ENCODE measurements at places on chromosomes 6 and 20.

DNA sequence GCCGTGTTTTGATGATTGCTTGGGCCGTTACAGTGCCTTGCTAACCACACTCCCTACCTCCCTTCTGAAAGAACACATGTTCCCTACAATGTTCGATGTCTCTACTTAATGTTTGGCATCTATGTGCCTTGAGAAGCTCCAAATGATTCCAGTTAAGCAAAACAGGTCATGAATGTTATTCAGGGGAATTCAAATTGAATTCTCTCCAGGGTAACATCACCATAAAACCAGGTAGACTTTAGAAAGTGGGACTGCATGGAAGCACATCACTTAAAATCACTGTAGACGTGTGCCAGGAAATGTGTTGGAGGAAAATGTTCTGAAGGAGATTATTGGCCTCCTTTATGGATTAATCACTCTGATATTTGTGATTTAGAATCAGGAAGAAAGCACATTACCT, 128.1 kb downstream of the ADAT2 start:
- no peak for DNase-seq

GRCh38 chr6:148324297-148324985, 18.2 kb upstream of the SASH1 start:
- no peak for DNase-seq

DNA sequence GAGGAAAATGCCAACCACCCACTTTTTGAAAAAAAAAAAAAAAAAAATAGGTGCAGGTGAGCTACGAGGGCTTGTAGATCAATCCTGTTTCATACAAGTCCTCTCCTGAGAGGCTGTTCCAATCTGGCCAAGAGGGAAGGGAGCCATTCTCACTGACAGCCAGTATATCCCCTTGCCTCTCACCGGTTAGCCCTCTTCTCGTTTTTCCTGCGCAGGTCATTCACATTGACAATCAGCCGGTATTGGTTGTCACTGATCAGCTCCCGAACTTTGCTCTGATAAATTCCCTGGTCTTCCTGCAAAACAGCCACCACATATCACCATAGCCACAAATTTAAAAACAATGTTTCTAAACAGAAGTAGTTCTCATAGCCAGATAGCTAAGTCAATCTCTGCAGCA, 1.4 kb downstream of the MCM3 start:
- no peak for DNase-seq

- DNase-seq = no peak
Measured at GRCh38 chr20:25257130-25257529, 9.2 kb downstream of the PYGB start.

DNA sequence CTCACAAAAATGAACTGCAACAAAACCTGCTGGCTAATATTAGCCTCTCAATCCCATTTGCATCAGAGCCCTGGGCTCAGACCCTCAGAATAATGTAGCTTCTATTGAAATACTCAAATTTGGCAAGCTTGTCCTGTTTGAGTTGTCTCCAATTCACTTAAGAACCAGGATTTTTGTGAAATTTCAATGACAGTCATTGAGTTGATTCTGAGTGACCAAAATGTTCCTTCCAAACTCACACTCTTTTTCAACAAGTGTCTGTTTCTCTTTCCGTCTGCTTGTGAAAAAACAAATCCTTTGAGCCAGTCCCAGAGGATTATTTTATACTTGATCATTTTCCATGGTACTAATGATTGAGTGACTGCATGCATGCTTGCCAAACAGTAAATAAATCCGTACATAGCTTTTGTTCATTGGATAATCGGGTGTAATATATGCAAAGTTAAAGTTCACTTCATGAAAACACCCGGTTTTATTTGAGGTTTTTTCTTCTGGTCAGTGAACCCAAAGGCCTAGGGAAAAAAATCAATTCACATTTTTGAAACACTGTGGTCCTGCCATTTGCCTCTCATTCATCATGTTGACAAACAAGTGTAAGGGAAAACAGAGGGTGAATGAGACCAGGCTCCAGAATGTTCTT, 16.4 kb upstream of the SLC22A2 start:
- DNase-seq = no peak

DNA sequence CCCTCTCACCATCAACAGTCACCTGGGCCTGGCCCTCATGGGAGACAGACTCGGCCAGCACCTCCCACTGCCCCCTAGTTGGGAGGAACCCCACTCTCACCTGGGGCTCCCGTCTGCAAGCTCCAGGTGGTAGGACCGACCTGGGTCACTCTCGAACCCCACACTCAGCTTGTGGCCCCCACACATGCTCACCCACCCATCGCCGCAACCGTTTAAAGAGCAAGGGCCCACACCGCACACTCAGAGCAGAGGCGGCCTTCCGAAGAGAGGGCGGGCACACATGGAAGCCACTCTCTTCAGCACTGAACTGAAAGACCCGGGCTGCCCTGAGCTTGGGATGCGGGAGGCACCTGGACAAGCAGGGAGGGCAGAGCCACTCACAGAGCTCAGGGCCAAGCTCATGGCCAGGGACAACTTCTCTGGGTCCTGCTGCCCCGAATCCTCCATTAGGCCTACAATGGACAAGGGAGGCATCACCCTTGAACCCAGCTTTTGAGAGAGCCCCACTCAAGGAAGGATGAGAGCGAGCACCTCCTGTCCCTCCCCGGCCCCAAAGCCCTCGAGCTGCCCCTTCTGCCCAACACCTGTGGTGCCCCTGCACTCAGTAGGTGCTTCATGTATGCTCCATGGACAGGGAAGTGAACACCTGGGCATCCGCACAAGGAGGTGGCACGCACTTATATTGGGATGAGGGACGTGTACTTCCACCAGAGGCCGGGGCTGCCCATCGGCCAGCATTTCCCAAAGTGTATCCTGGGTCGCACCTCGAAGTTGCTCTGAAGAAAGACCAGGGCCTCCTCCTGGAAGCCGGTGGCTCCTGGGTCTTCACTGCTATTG, 50.4 kb downstream of the YTHDF1 start:
- no peak for DNase-seq

GRCh38 chr20:53069132-53069531, 97.0 kb downstream of the TSHZ2 start:
- no peak for DNase-seq

- DNase-seq = no peak
Measured at GRCh38 chr20:50335105-50335504, 144.5 kb downstream of the CEBPB start.

DNA sequence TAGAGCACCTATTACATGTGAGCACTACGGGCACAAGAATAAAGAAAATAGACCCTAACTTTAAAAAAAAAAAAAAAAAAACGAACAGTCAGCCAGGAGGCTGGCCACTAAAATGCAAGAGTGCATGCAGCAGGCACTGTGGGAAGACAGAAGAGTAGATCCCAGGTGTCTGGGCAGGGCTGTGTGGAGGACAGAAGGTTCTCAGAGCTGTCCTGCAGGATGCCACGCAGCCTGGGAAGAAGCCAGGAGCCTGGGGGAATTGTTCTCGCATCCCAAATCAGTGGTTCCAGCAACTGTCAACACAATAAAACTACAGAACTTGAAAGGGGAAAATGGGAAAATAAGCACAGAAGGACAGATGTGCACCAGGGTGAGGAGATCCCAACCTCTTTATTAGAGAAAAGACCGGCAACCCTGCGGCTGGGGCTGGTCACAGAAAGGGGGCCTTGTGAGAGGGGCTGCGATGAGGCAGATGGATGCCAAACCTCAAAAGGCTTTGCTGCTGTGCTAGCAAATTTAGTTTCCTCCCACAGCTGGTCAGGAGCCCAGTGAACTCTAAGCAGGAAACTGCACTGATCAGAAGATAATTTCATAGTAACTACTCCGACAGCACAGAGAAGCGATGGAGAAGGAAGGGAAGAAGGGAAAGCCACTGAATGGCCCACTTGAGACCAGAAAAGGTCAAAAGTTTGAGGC, 30.9 kb downstream of the MAP3K5 start:
- no peak for DNase-seq

DNA sequence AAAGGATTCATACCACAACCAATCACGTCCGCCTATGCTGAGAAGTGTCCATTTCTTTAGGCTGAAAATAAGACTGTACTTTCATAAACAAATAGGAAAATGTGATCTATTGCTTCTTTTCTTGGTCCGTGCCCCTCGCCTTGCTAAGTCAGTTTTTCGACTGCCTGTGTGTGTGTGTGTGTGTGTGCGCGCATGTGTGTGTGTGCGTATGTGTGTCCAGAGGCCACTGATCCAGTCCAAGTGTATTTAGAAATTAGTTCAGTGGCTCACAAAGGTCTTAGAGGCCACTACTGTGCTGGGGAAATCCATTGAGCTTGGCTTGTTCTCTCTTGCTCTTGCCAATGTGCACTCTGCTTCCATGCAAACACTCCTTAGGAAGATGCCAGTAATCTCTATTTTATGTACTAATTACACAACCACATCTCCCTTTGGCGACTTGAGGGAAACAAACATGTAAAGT, 50.5 kb downstream of the SLC22A23 start:
- DNase-seq = no peak

GRCh38 chr6:109738667-109739066, 47.6 kb downstream of the FIG4 start:
- DNase-seq = no peak

DNA sequence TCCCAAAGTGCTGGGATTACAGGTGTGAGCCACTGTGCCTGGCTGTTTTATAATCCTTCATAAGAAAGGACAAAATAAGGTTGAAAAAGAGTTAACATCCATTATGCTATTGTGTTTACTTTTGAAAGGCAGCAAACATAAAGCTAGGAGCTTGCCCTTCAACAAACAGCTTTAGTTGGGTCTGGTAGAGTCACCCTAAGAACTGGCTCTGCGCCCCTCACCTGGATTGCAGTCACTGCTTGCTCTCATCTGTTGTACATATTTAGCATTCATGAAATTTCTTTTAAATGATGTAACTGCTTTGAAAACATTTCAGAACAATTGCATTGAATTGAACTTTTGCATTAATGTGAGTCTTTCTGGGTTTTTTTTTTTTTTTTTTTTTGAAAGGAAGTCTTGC, 38.9 kb downstream of the JARID2 start:
- DNase-seq = no peak

DNA sequence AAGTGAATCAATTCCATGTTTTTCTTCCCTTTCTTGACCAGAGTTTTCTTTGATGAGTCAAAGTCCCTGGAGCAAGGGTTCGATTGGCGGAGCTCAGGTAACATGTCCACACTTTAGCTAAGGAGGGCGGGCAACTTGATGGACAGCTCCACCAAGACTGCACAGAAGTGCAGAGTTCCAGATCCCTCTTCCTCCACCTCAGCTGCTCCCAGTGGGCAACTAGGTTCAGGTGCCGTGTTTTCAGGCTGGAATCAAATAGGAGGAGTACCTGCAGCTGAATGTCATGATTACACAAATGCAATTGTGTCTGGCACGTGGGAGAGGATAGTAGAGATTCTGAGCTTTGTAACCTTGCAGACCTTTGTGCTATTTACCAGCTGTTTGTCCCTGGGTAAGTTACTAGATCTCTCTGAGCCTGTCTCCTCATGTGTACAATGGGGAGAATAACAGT, 1.9 kb upstream of the ELMO2 start:
- no peak for DNase-seq

DNA sequence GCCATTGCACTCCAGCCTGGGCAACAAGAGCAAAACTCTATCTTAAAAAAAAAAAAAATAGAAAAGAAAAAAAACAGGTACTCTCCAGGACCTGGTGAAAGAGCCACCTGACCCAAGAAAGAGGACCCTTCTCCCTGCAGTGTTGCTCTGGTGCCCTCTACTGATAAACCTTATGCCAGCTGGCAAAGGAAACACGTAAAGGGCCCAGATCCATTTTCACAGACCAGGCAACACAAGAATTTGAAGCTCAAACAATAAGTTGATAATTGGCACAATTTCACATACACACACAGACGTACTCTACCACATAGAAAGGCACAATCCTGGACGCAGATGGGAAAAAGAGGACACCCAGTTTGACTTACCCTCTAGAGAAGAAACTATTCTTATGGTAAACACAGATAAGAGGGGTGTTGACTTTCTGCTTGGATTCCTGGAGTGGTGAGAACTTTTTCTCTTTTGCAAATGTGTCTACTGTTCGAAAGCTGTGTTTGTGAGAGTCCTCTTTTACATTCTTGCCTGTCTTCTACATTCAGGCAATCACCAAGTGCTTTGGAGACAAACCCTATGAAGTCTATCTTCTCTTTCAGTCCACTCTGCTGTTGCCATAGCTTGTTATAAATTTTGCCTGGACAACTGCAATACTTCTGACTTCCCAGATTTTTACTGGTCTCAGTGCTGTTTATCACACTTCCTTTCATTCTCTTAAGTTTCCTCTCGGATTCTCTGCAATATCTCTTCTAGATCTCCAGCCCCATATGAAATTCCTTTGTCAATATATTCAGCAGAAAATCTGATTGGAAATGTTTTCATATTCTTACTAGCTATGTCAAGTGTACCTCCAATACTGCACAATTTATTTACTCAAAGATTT, 6.4 kb upstream of the SNRPB start:
- no peak for DNase-seq

DNA sequence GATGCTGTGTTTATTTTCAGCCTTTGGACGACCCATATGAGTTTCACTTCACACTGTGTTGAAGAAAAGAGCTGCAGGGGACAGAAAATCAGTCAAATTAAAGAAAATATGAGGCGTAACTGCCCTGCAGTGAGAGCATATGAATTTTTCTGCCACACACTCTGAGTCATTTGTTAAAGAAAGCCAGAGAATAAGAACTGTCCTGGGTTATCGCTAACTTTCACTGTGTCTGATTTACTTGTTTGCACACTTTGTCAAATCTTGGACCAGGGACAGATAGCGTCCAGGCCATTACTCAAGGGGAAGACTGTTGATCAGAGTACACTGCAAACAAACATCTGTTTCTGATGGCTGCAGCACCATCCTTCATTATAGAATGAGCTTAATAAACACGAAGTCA, 126.8 kb upstream of the AGPAT4 start:
- DNase-seq = no peak
